ENCODE measurements at places on chromosomes 16 and 17.
A peak's percentile ranks its signal among the peaks of the same experiment; 100 is the strongest.

GRCh38 chr17:2177235-2177811, 122.4 kb downstream of the HIC1 start:
- no peak for DNase-seq

DNA sequence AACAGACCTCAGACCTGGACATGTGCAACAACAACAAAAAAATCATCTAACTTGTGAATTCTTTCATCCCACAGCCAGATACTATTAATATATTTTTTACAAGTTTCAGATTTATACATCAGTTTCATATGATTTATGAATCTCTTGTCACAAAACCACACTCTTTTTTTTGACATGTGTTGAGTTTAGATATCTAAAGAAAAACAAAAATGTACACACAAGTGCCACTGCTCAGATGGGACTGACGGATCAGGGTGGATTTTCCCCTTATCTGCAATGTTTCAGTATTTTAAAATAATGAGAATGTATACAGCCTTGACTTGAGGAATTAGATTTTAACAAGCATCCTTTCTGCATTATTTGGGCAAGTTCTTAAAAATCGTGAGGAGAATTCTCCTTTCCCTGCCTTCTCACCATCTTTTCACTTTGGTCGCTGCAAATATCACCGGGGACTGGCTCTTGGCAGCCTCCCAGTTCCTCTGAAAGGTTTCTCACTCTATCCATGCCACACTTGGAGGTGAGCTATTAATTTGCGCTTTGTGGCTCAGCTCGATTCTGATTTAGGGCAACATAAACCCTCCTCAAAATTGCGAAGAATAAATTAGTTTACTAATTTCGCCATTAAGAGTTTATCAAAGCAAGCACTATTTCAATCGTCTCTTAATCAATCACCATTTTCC, 225.7 kb downstream of the XYLT1 start:
- DNase-seq = no peak

DNA sequence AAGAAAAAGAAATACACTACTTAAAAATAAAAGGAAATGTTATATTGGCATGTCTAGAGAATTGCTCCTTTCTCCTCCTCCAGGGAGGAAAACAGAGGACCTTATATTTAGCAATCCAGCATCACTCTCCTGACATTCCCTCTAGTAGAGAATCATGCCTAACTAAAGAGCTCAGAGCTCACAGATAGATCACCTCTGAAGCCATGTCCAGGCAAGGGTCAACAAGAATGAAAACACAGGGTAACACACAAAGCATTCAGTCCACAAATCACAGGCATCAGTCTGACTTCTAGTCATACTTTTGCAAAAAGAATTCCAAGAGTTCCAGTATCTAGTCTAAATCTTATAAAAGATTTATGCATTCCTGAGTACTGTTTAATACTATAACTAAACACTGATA, 4.4 kb upstream of the HASPIN start:
- no peak for DNase-seq

- peak; percentile 76 for DNase-seq
Measured at GRCh38 chr17:39623356-39623950, 3.3 kb upstream of the PPP1R1B start.

- no peak for DNase-seq
Measured at GRCh38 chr16:20114356-20114755, 40.7 kb upstream of the GPR139 start.

Measured in activated T-helper 9 cell treated with anti-CD3 and anti-CD28 coated beads, Interleukin-2, amount 50 U/mL, for 16 hours (primary cell).